Posterior vena cava (tissue), 2 donors: ENCODE measurements at places on chromosomes 1 and 21.

GRCh38 chr1:175503538-175503937 is 239.9 kb downstream of the TNR start:
- no peak for DNase-seq

DNA sequence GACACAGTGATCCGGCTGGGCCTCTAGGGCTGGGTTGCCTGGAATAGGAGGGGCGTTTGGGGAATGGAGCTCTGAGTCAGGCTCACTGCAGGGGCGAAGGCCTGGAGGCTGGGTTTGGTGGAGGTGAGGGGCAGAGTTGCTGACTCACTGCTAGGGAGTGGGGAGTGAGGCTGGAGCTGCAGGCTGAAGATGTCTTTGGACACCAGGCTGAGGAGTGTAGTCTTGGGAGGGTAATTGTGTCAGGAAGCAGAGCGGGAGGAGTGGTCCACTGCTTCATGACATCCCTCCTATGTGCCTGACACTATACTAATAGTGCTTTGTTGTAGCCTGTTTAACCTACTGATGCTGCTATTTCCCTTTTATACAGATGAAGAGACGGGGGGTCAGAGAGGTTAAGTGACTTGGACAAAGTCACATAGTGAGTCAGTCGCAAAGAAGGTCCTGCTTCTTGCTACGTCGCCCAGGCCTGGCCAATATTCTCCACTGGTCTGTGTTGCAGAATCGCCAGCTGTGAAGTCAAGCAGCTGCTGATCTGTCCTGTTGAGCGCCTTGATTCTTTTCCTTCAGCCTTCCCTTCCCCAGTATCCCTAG is 13.6 kb downstream of the ACTL8 start:
- DNase-seq, result peak; percentile 94

- no peak for DNase-seq
These were observed 12.5 kb upstream of the GUCA2A start for GRCh38 chr1:42176902-42177519.

GRCh38 chr1:220159041-220159440 is 65.1 kb downstream of the IARS2 start:
- DNase-seq, result no peak

- DNase-seq, result no peak
These were observed 16.9 kb upstream of the SLAMF9 start for GRCh38 chr1:159970932-159971342.

GRCh38 chr1:183898001-183898396 is 93.1 kb downstream of the RGL1 start:
- DNase-seq, result no peak

DNA sequence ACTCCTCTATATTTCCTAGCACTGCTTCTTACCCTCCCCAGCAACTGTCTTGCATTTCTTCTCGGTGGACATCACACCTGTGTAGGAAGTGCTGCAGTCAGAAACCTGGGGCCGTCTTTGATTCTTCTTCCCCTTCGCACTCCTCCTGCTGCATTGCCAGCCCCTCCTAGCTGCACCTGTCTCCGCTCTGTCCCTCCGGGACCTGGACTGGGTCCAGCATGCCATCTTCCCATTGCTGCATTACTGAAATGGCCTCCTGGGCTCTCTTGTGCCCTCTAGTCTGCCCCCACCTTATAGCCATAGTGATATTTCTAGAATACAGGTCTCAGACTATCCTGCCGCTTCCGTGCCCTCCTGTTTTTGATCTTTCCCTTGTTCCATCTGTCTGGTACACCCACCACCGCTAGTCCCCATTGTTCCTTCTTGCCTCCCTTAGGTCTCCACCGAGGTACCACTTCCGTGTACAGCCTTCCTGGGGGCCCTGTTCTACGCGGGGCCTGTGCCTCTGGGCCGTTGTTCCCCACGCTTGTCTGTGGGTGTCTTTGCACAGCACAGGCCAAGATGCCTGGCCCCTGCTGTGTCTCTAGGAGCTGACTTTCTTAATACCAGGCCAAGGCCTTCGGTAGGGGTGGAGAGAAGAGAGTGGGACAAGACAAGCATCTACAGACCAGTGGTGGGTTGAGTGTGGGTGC is 107.6 kb downstream of the GALNT2 start:
- no peak for DNase-seq

- DNase-seq, result no peak
These were observed 55.3 kb upstream of the BOLA1 start for GRCh38 chr1:149844101-149844500.

- no peak for DNase-seq
These were observed 34.2 kb upstream of the COX20 start for GRCh38 chr1:244801246-244801645.

GRCh38 chr1:226429858-226430715 is 22.2 kb upstream of the PARP1 start:
- DNase-seq, result no peak

DNA sequence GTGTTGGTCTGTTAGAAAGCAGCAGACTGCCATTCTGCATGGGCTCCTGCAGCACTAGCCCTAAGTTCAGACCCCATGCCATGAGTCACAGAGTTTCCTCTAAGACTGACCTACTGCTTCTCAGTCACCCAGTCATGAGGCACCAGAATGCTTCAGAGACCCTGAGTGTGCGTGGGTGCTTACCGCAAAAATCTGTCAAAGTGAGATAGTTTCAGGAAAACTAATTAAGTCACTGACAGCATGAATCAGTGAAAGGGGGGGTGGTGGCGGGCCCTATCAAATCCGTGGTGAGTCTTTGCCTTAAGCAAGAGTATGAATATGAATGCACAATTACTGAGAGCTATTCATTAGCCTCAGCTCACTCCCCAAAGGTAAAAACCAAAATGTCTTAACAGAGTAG is 98.1 kb downstream of the KCTD3 start:
- DNase-seq, result no peak

- no peak for DNase-seq
These were observed 32.1 kb downstream of the LYST start for GRCh38 chr1:235834620-235835019.

GRCh38 chr1:38819040-38819439 is 40.5 kb downstream of the RRAGC start:
- no peak for DNase-seq

- DNase-seq, result no peak
These were observed 3.3 kb upstream of the SNRPE start for GRCh38 chr1:203858055-203858454.

- no peak for DNase-seq
These were observed 4.9 kb upstream of the PLEKHG5 start for GRCh38 chr1:6496365-6496721.

- peak; percentile 55 for DNase-seq
These were observed 17.3 kb upstream of the LRP8 start for GRCh38 chr1:53344921-53345838.

DNA sequence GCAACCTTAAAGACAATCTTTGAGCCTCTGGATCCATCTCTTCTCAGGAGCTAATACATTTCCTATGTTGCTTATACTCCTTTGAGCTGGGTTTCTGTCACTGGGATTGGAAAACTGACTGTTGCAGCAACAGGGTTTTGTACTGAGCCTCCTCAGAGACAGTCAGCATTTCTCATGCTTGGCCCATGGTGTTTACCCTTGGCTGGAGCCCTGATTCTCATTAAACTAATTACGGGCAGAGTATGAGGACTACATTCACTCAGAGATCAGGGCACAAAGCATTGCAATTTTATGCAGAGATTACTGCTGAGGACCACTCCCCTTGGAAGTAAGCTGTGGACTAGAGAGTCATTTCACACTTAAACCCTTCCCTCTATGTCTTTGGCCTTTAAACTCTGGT is 134.5 kb downstream of the LRIG2 start:
- DNase-seq, result no peak
